ENCODE measurements at places on chromosomes 3 and 15. TPM values are rescaled to one million over a fixed set of nuclear protein-coding genes. Genes with fewer than 3 reads are reported as not detected.

GRCh38 chr3:102736975-102737304 lies 302.1 kb downstream of the ZPLD1 start:
- DNase-seq = no peak

GRCh38 chr3:36964817-36965216 lies 20.0 kb upstream of the TRANK1 start:
- DNase-seq = no peak

GRCh38 chr3:126380011-126380768 lies 14.5 kb upstream of the CFAP100 start:
- DNase-seq = no peak

GOLGA8T gene
- polyA plus RNA-seq = not detected

CFAP161 gene
- 0.03 TPM for polyA plus RNA-seq

GRCh38 chr3:177426878-177427495 lies 229.7 kb upstream of the TBL1XR1 start:
- no peak for DNase-seq

DNA sequence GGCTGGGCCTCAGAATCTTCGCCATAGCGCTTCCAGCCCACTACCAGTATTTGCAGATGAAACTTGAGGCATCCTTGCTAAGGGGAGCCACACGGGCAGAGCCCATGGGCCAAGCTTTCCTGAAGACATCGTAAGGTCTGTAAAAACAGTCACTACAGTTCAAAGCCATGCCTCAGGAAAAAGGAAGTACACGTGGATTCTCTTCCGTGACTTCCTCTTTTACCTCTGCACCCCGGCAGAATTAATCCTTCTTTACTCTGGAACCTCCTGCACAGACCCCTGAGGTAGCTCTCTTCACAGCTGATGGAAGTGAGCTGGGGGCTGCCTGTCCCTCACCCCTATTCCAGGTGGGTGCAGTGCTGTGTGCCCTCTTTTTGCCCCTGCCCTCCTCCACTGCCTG lies 129.2 kb downstream of the CHDH start:
- no peak for DNase-seq

DNA sequence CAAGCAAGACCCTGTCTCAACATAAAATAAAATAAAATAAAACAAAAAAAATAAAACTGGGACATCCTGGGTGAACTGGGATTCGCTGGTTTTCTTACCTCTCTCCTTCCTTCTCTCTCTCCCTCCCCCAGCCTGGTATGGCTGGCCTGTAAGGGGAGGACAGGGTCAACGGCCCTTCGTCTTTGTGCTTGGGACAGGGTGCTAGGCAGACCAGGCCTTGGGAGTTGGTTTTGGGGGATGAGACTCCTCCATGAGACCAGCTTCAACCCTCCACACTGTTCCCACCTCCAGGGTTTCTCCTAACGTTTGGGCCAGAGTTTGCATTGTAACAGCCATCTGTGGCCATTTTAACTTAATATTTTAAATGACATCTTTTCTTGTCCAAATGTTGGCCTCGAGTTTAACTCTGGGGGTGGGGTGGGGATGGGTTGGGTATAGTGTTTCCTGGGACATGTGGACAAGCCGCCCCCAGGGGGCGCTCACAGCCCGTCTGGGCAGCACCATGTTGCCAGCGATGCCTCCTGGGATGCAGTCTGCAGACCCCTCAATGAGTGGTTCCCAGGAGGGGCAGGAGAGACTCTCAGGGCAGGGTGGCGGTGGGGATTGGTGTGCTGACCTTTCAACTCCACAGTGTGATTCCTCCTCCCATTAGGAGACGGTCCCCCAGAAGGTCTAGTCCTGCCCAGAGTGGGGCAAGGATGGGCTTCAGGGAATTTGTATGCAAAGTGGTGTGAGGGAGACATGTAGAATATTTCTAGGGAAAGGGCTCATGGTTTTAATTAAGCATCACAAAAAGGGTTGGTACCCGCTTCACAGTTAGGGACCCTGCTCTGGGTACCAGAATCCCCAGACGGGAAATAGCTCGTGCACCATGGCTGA lies 37.7 kb upstream of the LCTL start:
- peak; percentile 17 for DNase-seq

- no peak for DNase-seq
Observed at GRCh38 chr15:60353245-60353920, 44.4 kb downstream of the ANXA2 start.

PAQR9 gene
- polyA plus RNA-seq = 0.05 TPM

DNA sequence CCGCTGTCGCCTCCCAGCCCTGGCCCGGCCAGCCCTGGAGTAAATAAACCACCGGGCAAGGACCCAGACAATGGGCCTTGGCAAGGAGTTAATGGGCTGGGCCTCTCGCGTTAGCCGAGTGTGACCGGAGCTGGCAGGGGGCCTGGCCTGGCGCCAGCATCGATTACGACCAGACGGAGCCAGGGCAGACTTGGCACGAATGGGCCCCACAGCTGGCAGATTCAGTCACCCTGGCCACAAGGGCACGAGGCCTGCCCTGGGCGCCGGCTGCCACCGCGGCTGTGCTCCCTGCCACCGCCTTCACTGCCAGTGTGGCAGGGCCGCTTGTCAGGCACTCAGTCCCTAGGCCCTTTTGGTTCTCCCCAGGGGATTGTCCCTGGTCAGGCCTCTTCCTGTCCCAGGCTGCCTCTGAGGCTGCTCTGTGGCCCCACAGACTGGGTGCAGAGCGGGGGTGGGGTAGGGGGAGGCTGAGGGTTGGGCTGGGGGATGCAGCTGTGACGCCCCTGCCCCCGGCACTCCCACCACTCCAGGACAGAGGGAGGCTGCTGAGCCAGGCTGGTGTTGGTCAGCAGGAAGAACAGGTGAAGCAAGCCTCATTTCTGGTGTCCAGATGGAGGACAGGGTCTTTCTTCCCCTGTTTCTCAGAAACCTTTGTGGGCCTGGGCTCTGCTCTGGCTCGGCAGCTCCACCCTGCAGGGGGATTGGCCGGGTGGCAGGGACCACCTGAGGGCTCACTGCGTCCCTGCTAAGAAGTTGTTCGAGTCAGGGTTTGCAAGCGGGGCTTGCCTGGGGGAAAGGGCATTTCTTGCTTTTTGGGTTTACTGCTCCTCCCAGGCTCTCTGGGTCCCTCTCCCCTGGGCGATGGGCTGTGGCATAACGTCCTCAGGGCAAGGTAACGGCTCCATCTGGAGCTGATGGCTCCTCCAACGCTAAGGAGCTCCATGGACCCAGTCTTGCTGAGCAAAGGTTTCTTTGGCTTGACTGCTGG lies 30.5 kb upstream of the SRP14 start:
- DNase-seq = peak; percentile 39

GRCh38 chr3:27340534-27340933 lies 28.6 kb downstream of the NEK10 start:
- no peak for DNase-seq

DNA sequence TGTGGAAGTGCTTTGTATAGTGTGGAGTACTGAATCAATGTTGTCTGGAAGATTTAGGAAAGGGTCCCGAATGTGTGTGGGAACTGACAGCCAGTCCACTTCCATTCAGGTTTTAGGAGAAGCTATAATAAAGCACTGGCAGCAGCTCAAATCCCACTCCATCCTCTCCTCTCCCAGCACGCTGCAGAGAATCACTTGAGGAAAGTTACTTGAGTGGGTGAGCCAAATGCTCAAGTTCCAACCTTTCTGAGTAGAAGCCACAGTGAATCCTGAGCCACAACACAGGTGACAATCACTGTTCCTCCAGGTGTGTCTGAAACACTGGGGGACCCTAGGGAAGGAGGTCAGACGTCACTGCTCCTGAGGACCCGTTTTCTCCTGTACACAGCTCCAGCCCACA lies 106.5 kb downstream of the TIGIT start:
- DNase-seq = no peak

DNA sequence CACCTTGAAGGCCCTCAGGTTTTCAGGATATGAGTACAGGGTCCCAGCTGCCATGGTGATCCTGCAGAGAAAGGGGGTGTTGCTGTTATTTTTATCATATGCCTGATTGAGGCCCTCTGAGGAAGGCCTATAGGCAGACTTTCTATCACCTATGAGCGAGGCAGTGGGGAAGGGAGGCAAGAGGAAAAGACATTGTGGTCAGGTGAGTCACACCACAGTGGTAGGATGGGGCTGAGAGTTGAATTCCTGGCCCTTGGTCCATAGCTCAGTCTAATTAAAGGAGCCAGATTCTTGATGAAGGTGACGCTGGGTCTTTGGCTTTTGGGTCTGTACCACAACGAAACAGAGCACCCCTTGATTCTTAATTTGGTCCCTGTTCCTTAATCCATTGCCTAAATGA lies 72.7 kb downstream of the ZNF621 start:
- DNase-seq = peak; percentile 79

CLRN1 gene
- not detected for polyA plus RNA-seq

NR2E3 gene
- polyA plus RNA-seq = 0.03 TPM
